ENCODE measurements at places on chromosomes 16 and 17. TPM values are rescaled to one million over a fixed set of nuclear protein-coding genes. Genes with fewer than 3 reads are reported as not detected.

Gene PITPNM3
- 5.9 TPM for polyA plus RNA-seq

Gene ST6GALNAC1
- 0.62 TPM for polyA plus RNA-seq

Gene GCSH
- polyA plus RNA-seq, result 54.0 TPM

Gene CLEC19A
- 0.17 TPM for polyA plus RNA-seq

Gene SLC13A5
- polyA plus RNA-seq, result not detected

Gene GPR179
- 0.94 TPM for polyA plus RNA-seq

Gene NPIPA2
- polyA plus RNA-seq, result not detected

Gene ABCC11
- not detected for polyA plus RNA-seq

Gene VASN
- polyA plus RNA-seq, result 12.6 TPM

Gene GAS2L2
- not detected for polyA plus RNA-seq

Gene GNG13
- polyA plus RNA-seq, result not detected

Gene KRTAP3-1
- polyA plus RNA-seq, result not detected

Gene SPATA22
- 0.32 TPM for polyA plus RNA-seq

Gene KCNJ18
- polyA plus RNA-seq, result not detected

Gene FOXC2
- polyA plus RNA-seq, result 0.70 TPM

Gene TBC1D3
- polyA plus RNA-seq, result 0.34 TPM

Gene ABCA6
- polyA plus RNA-seq, result 12.0 TPM

Gene STX1B
- polyA plus RNA-seq, result 1.2 TPM

Gene LRRC46
- 1.5 TPM for polyA plus RNA-seq

Gene PPM1E
- 2.2 TPM for polyA plus RNA-seq

Gene C1QTNF1
- 4.2 TPM for polyA plus RNA-seq

Gene KIF2B
- not detected for polyA plus RNA-seq

Gene TEX19
- not detected for polyA plus RNA-seq

Gene KRTAP4-4
- not detected for polyA plus RNA-seq

Gene SAMD14
- polyA plus RNA-seq, result 4.0 TPM

Gene CCL1
- not detected for polyA plus RNA-seq

Gene SYCE1L
- 4.5 TPM for polyA plus RNA-seq

Gene TK2
- polyA plus RNA-seq, result 15.7 TPM

Gene CA4
- polyA plus RNA-seq, result 6.0 TPM
